Esophagus muscularis mucosa (tissue), 4 donors: ENCODE measurements at places on chromosomes 3 and 15. TPM values are rescaled to one million over a fixed set of nuclear protein-coding genes. Genes with fewer than 3 reads are reported as not detected.

DNA sequence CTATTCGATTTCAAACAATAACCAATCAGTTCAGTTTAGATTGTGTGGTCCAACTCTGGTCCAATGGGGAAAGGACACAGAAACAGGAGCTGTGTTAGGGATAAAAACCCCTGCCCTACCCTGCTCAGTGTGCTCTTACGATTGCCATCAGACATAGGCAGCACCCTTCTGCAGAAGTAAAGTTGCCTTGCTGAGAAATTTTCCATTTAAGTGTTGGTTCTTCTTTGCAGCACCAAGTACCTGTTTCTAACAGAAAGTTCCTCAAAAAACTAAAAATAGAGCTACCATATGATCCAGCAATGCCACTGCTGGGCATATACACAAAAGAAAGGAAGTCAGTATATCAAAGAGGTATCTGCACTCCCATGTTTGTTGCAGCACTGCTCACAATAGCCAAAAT, 206.2 kb upstream of the CNTN4 start:
- no peak for DNase-seq
- H3K27ac ChIP-seq: no peak overlapping the region
- H3K36me3 ChIP-seq: no peaks in the 10 kb centered on the region
- no peaks in the 10 kb centered on the region for H3K4me1 ChIP-seq
- H3K27me3 ChIP-seq: no peaks in the 10 kb centered on the region
- H3K4me3 ChIP-seq: no peak overlapping the region

DNA sequence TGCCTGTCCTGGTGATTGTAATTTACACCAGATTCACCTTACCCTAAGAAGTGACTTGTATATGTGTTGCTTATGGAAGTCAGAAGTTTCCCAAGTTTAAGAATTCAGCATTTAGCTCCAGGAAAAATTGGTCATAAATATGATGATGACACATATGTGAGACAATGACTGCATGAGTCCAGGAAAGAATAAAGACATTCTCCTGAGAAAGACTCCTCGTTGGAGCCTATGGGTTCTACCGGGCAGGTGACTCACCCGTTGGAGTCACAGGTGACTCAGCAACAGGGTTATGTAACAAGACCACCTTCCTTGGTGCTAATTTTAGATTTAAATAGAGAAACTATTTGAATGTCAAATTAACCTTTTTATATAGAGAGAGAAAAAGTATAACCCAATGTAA, 662.4 kb downstream of the FHIT start:
- no peak overlapping the region for H3K27ac ChIP-seq
- DNase-seq: no peak
- no peaks in the 10 kb centered on the region for H3K36me3 ChIP-seq
- peaks cover 11% of the 10 kb centered on the region for H3K4me1 ChIP-seq

Gene LDHAL6B
- total RNA-seq: not detected

DNA sequence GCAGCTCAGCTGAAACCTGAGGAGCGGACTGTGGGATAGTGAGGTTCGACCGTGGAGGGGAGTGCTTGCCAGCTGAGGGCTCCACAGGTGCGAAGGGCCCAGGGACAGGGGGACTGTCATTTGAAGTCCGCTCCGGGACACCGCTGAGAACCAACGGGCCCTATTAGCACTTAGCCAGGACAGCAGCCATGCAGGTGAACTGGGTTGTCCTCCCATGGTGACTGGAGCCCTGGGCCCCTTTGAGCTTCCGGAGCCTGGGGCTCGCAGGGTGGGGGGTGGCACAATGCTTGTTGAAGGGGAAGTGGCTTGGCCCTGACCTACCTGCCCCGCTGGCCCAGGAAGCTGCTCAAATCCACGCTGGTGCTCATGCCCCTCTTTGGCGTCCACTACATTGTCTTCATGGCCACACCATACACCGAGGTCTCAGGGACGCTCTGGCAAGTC, 24.7 kb downstream of the PTH1R start:
- no peaks in the 10 kb centered on the region for H3K36me3 ChIP-seq
- peaks cover 6% of the 10 kb centered on the region for H3K27me3 ChIP-seq
- H3K4me1 ChIP-seq: peaks cover 25% of the 10 kb centered on the region

Gene CIP2A
- total RNA-seq: 2.0 TPM

Gene SLC38A3
- 0.11 TPM for total RNA-seq

GRCh38 chr3:1330107-1330506, 237.3 kb downstream of the CNTN6 start:
- H3K4me1 ChIP-seq: no peaks in the 10 kb centered on the region
- H3K27me3 ChIP-seq: no peaks in the 10 kb centered on the region
- no peak for DNase-seq

Gene CPNE9
- not detected for total RNA-seq

GRCh38 chr3:52843108-52843865, 8.5 kb upstream of the MUSTN1 start:
- H3K4me1 ChIP-seq: peaks cover 68% of the 10 kb centered on the region
- H3K27ac ChIP-seq: peak overlapping the region; percentile 78
- no peaks in the 10 kb centered on the region for H3K27me3 ChIP-seq
- peaks cover 22% of the 10 kb centered on the region for H3K36me3 ChIP-seq
- H3K4me3 ChIP-seq: no peak overlapping the region

GRCh38 chr3:106566277-106566676, 697.5 kb upstream of the CBLB start:
- no peak for DNase-seq
- no peak overlapping the region for H3K4me3 ChIP-seq
- H3K4me1 ChIP-seq: no peaks in the 10 kb centered on the region
- no peaks in the 10 kb centered on the region for H3K27me3 ChIP-seq

- H3K4me3 ChIP-seq: peak overlapping the region; percentile 72
- H3K4me1 ChIP-seq: peaks cover 41% of the 10 kb centered on the region
- no peaks in the 10 kb centered on the region for H3K27me3 ChIP-seq
Measured at GRCh38 chr3:88149101-88149508, 654 bp upstream of the C3orf38 start.

Gene SKOR1
- 0.69 TPM for total RNA-seq

GRCh38 chr15:58779554-58779953, 8.5 kb downstream of the MINDY2 start:
- H3K4me3 ChIP-seq: no peak overlapping the region
- H3K27me3 ChIP-seq: no peaks in the 10 kb centered on the region
- no peak for DNase-seq
- peaks cover 41% of the 10 kb centered on the region for H3K4me1 ChIP-seq

DNA sequence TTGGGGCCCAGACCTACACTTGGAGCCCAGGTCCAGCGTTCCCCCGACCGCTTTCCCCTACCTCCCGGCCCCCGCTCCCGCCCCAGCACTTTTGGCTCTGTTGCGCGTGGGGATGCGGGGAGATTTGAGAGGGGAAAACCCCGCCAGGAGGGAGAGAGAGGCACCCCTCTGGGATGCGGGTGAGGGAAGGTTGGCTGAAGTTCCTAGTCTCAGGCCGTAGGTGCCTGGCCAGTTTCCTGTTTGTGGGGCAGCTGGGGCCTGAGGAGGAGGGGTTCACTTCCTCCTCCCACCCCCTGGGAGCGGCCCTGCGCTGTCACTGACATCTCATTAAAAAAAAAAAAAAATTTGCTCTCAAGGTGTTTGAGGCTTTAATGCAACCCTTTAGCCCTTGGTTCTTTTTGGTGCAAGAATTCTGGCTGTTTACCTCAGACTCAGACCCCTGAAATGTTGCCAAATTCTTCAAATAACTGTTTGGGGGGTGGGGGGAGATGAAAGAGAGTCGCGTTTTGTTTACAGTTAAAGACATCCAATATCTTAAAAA, 2.6 kb downstream of the FAM43A start:
- no peak for DNase-seq
- H3K4me3 ChIP-seq: peak overlapping the region; percentile 82
- peaks cover 51% of the 10 kb centered on the region for H3K4me1 ChIP-seq
- H3K27me3 ChIP-seq: no peaks in the 10 kb centered on the region

Gene TLR9
- total RNA-seq: 0.69 TPM

Gene CDHR4
- total RNA-seq: not detected

- no peak for DNase-seq
- H3K4me1 ChIP-seq: peaks cover 6% of the 10 kb centered on the region
- H3K27me3 ChIP-seq: no peaks in the 10 kb centered on the region
Measured at GRCh38 chr3:72887343-72887704, 522 bp upstream of the GXYLT2 start.

DNA sequence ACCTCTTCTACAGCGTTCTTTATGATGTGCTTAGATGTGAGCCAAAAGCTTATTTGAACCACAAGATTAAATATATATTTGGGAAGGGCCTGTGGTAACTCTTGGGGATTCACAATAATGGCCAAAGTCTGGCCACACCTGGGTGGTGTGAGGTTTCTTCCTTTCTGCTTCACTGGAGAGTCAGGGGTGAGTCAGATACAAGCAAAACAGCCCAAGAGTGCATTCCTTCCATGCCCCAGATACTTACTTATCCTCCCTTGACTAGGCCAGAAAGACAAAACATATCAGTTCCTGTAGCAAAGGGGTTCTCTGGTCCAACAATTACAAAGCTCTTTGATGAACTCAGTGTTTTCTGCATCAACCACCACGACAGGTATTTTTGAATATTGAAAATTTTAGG, 941 bp downstream of the ZBED2 start:
- no peak overlapping the region for H3K4me3 ChIP-seq
- H3K36me3 ChIP-seq: no peaks in the 10 kb centered on the region
- no peaks in the 10 kb centered on the region for H3K4me1 ChIP-seq
- H3K27me3 ChIP-seq: no peaks in the 10 kb centered on the region
- DNase-seq: no peak

GRCh38 chr3:67327582-67327981, 326.8 kb downstream of the SUCLG2 start:
- H3K4me3 ChIP-seq: no peak overlapping the region
- no peak overlapping the region for H3K27ac ChIP-seq
- no peaks in the 10 kb centered on the region for H3K36me3 ChIP-seq
- DNase-seq: no peak
- H3K27me3 ChIP-seq: no peaks in the 10 kb centered on the region

DNA sequence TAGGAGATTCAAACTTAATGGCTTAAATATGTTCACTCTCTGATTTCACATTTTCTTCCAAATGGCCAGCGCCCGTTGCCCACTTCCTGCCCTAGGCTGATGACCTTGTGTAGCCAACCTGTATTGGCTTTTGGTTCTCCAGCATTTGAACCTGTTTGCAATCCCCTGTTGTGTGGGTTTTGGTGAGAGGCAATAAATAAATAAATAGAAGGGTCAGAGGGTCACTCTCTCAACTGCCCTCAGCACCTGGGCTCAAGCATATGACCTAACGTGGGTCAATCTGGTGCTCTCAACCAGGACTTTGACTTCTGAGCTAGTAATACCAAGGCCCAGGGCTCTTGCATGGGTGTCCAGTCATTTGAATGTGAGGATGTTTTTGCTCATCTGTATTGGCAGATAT, 1.8 kb upstream of the SRP14 start:
- DNase-seq: peak; percentile 60
- H3K4me3 ChIP-seq: no peak overlapping the region
- no peaks in the 10 kb centered on the region for H3K27me3 ChIP-seq
- H3K4me1 ChIP-seq: peaks cover 45% of the 10 kb centered on the region
- H3K27ac ChIP-seq: no peak overlapping the region
- peaks cover 8% of the 10 kb centered on the region for H3K36me3 ChIP-seq

- no peaks in the 10 kb centered on the region for H3K36me3 ChIP-seq
- no peak for DNase-seq
- no peak overlapping the region for H3K27ac ChIP-seq
- H3K4me3 ChIP-seq: no peak overlapping the region
- H3K27me3 ChIP-seq: no peaks in the 10 kb centered on the region
Measured at GRCh38 chr15:72516777-72517176, 42.6 kb downstream of the ARIH1 start.

GRCh38 chr15:76575274-76575673, 238.7 kb downstream of the ISL2 start:
- H3K27me3 ChIP-seq: no peaks in the 10 kb centered on the region
- H3K4me3 ChIP-seq: no peak overlapping the region
- H3K4me1 ChIP-seq: peaks cover 17% of the 10 kb centered on the region

Gene AAGAB
- 37.8 TPM for total RNA-seq

Gene RBPMS2
- total RNA-seq: 27.2 TPM

Gene FEZF2
- total RNA-seq: not detected

- H3K4me1 ChIP-seq: no peaks in the 10 kb centered on the region
- H3K27ac ChIP-seq: no peak overlapping the region
- no peaks in the 10 kb centered on the region for H3K27me3 ChIP-seq
- no peak for DNase-seq
- H3K36me3 ChIP-seq: no peaks in the 10 kb centered on the region
Measured at GRCh38 chr3:96966181-96966929, 152.0 kb downstream of the EPHA6 start.

DNA sequence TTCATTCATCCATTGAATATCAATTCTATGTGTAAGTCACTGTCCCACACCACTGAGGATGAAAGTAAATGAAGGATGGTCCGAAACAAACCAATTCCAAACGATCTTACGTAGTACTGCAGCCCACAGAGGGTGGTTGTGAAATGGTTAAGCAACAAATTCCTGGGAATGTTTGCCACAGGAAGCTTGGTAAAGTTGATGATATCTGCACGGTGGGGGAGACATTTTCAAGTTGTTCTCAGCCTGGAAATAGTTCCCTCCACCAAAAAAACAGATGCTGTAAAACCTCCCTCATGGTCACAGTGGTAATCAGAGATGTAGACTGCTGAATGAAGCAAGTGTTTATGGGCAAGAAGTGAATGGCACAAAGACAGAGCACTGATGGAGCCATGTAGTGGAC, 35.9 kb upstream of the BNC1 start:
- H3K27ac ChIP-seq: no peak overlapping the region
- H3K36me3 ChIP-seq: no peaks in the 10 kb centered on the region
- no peaks in the 10 kb centered on the region for H3K4me1 ChIP-seq
- H3K27me3 ChIP-seq: no peaks in the 10 kb centered on the region
- no peak overlapping the region for H3K4me3 ChIP-seq

GRCh38 chr3:170982733-170983132, 43.8 kb downstream of the SLC2A2 start:
- DNase-seq: no peak
- no peaks in the 10 kb centered on the region for H3K27me3 ChIP-seq
- no peak overlapping the region for H3K4me3 ChIP-seq
- H3K36me3 ChIP-seq: no peaks in the 10 kb centered on the region

Gene ADAMTS17
- total RNA-seq: 6.6 TPM

Gene HTR3E
- total RNA-seq: not detected

DNA sequence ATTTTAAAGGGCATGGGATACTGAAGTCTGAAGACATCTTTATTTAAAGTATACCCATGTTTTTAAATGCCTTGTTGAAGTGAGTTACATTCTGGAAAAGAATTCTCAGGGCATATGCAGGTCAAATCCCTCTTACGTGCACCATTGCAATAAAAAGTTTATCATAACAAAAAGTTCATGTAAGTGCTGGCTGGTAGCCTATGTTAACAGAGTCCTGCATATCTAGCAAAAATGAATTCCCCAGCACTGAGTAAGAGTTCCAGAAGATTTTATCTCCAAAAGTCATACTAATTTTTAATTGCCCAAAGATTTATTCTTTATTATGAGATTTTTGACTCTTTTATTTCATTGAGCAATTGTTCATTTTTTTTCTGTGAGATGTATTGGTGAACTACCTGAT, 104.7 kb upstream of the ROBO1 start:
- no peak overlapping the region for H3K4me3 ChIP-seq
- H3K4me1 ChIP-seq: no peaks in the 10 kb centered on the region
- no peaks in the 10 kb centered on the region for H3K36me3 ChIP-seq
- no peak for DNase-seq

DNA sequence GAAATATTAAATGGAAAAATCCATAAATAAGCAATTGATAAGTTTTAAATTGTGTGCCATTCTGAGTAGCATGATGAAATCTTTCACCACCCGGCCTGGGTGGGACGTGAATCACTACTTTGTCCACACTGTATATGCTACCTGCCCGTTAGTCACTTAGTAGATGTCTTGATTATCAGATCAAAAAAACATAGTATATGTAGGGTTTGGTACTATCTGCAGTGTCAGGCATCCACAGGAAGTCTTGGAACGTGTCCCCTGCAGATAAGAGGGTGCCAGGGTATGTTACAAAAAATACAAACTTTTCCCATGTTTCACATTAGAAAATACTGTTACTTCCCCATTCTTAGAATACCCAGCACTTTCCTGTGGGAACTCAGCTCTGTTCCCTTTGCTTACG, 35.2 kb downstream of the FAM81A start:
- DNase-seq: no peak
- H3K4me3 ChIP-seq: no peak overlapping the region

Gene SNURF
- total RNA-seq: 8.3 TPM
